ENCODE measurements at places on chromosomes 3 and 15.

GRCh38 chr15:46304321-46304720 lies 669.5 kb downstream of the SQOR start:
- DNase-seq, result no peak

DNA sequence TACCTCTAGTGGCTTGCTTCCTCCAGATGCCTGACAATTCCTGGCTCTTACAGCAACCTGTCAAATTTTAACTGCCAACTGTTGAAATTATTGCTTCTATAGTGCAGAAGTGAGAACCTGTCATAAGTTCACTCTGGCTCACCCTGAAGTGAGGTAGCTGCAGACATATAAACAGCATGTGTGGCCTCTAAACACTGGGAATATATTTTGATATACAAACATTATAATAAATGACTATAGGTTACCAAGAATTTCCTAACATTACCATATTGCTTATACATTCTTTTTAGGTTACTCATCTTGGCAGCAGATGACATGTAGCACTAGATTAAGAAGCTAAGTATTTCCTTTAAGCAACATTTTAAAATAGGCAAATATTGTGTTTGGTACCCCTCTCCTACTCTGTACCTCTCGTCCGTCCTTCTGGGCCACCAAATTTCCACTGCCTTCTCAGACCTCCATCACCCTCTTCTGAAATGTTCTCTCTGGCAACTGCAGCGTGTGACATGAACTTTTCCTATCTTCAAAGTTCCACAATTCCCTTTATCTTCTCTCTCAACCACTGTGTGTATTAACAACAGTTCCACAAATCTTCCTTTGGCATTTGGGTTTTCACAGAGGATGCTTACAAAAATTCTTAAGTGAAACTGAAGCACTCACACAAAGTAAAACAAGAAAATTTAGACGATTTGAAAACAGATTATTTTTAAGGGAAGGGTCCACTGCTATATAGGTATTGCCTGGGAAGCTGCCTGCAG lies 15.3 kb upstream of the XXYLT1 start:
- DNase-seq, result no peak

DNA sequence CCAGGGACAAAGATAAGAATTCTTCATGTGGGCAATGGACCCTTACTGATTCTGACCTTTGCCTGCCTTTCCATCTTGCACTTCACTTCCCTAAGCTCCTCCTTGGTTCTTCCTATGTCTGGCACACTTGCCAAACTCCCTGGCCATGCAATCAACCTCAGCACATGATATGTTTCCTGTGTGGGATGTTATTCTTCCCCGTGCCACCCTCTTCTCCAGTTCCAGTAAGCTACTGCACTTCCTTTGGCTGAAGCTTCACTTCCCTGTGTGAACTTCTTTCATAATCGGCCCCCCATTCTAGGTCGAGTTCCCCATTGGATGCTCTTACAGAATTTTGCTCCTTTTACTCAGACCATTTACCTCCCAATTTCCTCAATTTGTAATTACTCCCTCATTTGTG lies 10.7 kb upstream of the TASOR start:
- DNase-seq, result no peak

DNA sequence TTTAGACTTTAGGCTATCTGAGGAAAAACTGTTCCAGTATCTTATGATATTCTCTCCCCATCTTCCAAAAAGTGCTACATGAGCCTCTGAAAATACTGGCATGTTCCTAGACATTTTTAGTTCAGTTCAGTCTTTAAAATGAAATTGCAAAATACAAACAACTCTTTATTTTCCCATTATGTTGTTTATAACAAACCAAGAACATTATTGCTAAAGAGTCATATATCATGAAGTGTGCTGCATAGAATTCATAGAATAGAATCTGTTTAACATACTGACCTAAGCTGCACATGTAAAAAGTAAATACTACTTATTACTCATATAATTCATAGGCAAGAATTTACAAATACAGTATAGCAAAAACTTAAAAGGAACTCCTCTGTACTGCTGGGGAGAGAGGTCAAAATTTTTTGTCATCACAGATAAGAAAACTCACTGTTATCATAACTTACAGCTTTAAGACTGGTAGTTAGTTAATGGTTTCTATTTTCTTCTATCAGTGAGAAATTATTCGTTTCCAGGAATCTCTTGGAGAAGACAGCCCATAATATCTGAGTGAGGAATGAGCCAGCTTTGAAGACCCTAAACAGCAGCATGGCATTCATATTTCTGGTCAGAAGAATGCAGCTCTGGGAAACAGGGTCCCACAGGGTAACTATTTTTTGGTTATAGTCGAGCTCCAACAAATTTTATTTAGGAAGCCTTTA lies 32.2 kb downstream of the FILIP1L start:
- DNase-seq, result no peak

- no peak for DNase-seq
Observed at GRCh38 chr3:127419641-127420553, 132.1 kb upstream of the PRR20G start.

DNA sequence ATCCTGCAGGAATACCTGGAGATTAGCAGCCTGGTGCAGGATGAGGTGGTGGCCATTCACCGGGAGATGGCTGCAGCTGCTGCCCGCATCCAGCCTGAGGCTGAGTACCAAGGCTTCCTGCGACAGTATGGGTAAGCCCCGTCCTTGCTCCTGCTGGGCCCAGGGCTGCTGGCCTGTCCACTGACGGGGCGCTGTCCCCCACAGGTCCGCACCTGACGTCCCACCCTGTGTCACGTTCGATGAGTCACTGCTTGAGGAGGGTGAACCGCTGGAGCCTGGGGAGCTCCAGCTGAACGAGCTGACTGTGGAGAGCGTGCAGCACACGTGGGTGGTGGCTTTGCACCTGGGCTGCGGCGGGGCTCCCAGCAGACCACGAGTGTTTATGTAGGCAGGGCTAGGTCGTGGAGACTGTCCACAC lies 5.0 kb downstream of the FES start:
- no peak for DNase-seq

DNA sequence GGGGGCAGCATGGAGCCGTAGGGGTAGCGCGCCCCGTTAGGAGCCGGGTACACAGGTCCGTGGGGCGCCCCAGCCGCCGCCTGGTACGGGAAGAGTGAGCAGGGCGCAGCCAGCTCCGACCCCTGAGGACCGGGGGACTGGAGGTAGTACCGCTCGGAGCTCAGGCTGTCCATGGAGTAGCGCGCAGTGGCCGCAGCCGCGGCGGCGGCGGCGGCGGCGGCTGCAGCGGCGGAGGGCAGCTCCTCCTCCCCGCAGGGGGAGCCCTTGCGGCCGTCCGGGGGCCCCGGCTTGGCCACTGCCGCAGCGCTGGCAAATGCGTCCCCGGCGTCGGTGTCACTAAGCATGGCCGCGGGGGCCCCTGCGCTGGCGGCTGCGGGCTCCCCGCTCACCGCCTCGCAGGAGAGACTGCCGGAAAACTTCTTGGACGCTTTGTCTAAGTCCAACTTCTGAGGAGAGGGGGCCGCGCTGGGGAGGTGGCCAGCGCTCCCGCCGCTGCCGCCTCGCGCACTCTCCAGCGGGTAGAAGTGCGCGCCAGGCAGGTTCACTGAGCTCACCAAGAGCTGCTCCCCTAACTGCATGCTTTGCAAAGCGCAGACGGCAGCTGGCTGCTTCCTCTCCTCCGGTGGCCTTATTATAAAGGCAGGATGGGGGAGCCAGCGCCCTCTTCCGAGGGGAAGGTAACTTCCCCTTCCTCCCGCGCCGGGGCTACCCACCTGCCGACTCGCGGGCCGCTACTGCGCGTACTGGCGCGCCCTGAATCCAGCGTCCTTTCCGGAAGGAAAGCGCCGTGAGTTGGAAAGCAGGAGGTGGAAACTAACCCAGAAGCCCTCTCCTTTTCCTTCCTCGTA lies at the start of gene EOMES:
Gene EOMES, minus strand, starts transcription at position 607 of the 848 bp plus-strand sequence. Its CDS starts 29 bp downstream, at position 578.
- DNase-seq, result peak; percentile 60

GRCh38 chr3:10523561-10523960 lies 18.2 kb upstream of the ATP2B2 start:
- DNase-seq, result no peak

DNA sequence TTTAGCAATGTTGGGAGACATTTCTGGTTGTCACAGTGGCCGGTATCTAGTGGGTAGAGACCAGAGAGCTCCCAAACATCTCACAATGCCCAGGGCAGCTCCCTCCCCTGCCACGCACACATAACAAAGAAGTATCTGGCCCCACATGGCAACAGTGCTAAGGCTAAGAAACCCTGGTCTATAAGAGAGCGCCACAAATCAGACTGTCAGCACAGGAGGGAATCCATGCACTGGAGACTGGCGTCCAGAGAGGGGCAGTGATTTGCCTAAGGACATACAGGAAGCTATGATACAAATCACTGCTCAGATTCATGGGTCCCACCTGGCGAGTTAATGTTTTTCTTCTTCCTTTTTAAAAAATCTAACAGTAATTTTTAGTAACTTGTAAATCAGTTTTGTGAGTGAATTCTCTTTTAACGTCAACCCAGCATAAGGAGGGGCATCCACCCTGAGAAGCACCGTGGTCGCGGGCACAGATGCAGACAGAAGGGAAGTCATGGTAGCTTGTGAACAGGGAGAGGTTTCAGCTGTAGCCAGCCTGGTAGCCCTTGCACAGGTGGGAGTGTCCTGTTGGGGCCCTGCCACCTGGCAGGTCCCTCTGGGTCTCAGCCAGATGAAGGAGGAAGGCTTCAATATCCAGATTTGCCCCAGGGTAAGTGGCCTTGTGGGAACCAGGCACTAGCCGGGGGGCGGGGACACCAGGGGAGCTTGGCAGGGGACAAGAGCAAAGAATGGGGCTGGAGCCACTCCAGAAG lies 8.7 kb downstream of the ISG20 start:
- no peak for DNase-seq

- DNase-seq, result no peak
Observed at GRCh38 chr3:155550391-155550790, 194.5 kb downstream of the PLCH1 start.

DNA sequence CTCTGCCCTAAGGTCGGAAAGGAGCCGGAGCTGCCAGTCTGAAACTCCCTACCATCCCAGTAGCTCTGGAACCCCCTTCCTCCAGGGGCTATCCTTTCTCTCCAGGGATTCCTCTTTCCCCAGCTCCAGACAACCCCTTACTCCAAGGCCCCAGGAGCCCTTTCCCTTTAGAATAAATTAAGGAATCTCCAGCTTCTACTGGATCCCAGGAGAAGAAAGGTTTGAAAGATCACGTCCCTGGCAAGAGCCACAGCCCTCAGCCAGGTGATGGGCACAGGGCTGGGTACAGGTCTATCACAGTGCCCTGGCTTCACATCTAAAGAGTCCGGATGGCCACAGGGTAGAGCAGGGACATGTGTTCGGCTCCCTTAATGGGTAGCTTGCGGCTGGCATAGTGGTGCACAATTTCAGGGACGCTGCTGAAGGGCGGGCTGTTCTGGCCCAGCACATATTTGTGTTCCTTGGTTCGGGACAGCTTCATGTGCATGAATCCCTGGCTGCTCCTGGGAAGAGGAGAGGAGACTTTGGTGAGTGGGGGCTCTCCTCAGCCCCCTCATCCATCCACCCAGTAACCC lies 20.0 kb downstream of the SHF start:
- DNase-seq, result no peak

Measured in stimulated activated CD8-positive, alpha-beta memory T cell treated with anti-CD3 and anti-CD28 coated beads, Interleukin-4, amount 100 ng/mL, for 1 hour (primary cell).